ENCODE measurements at places on chromosomes 7 and 10.

DNA sequence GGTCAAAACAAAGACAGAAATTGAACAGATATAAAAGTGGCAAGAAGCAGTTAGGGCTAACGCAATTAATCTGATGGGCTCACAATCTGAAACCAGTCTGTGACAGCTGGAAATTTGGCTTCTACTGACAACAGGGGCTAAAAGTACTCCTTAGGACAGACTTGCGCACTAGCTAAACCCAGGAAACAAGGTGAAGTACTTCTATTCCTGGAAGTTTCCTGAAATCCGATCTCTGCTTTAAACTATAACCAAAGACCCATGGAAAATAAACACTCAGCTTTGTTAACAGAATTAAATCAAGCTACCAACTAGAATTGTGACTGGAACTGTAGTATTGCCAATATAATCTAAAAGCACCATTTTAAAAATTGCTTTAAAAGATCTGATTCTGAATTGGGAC is 520.2 kb upstream of the ZWINT start:
- no peak for DNase-seq

GRCh38 chr7:135914346-135914745 is 62.8 kb downstream of the MTPN start:
- no peak for DNase-seq

GRCh38 chr10:125023255-125023654 is 81.3 kb downstream of the ZRANB1 start:
- DNase-seq: no peak

- DNase-seq: no peak
Measured at GRCh38 chr10:71980181-71981014, 16.2 kb downstream of the CHST3 start.

DNA sequence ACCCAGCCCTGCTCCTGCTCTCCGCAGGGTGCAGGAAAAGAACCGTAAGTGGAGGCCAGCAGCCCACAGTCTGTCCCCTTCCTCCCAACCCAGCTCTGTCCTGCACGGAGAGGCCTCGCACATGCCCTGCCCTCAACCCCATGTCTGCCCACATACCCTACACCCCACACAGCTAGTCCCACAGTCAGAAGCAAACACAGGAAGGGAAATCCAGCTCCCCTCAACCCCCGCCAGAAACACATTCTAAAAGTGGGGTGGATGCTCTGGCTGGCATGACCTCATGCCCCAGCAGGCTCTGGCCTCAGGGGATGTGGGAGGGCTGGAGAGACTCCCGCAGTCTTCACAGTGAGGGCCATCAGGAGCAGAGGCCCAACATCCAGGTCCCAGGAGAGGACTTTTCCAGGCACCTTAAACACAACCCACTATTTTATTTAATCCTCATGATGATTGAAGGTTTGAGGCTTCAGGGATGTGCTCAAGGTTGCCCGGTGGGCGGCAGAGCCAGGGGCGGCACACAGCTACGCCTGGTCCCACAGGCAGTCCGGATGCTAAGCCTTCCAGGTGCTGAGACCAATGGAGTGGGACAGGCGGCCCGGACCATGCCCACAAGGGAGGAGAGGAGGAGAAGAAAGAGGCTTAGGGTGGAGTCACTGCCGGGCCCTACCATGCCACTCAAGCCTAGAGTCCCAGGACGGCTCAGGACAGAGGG is 29.9 kb downstream of the CALML5 start:
- no peak for DNase-seq

- DNase-seq: no peak
Measured at GRCh38 chr7:26588511-26588910, 275.9 kb downstream of the SKAP2 start.

GRCh38 chr7:152735443-152736004 is 24.0 kb upstream of the ACTR3B start:
- DNase-seq: no peak

- DNase-seq: peak; percentile 68
Measured at GRCh38 chr7:100465702-100466311, 1.7 kb upstream of the SPACDR start.

- DNase-seq: no peak
Measured at GRCh38 chr10:131177431-131178327, 133.8 kb downstream of the TCERG1L start.

DNA sequence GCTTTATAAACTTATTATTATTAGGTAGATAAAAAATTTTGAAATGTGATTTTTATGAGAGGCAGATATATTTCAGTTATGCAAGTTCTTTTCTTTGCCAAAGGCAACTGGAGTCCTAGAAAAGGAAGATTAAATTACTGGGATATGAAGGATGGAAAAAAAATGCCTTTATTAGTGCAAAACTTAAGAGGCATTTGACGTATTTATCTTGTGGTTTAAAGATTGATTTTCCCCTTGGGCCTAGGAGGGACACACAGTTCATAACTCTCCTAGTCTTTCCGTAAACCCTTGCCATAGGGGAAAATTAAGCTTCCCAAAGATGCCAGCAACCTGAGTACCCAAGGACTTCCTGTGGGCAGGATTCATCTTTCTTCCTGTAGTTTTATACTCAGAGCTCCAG is 3.1 kb upstream of the STEAP4 start:
- no peak for DNase-seq

- no peak for DNase-seq
Measured at GRCh38 chr10:86299562-86299961, 67.0 kb downstream of the GRID1 start.

- DNase-seq: no peak
Measured at GRCh38 chr7:92671505-92672169, 81.4 kb upstream of the FAM133B start.

DNA sequence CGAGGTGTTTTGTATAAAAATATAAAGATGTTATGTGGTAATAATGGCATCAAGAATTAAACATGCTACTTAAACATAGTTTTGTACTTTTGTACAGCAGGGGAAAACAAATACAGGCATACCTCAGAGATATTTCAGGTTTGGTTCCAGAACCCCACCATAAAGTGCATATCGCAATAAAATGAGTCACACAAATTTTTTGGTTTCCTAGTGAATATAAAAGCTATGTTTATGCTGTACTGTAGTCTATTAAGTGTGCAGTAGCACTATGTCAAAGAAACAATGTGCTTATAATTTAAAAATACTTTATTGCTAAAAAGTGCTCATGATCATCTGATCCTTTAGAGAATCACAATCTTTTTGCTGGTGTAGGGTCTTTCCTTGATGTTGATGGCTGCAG is 17.8 kb downstream of the LRRTM3 start:
- DNase-seq: no peak

DNA sequence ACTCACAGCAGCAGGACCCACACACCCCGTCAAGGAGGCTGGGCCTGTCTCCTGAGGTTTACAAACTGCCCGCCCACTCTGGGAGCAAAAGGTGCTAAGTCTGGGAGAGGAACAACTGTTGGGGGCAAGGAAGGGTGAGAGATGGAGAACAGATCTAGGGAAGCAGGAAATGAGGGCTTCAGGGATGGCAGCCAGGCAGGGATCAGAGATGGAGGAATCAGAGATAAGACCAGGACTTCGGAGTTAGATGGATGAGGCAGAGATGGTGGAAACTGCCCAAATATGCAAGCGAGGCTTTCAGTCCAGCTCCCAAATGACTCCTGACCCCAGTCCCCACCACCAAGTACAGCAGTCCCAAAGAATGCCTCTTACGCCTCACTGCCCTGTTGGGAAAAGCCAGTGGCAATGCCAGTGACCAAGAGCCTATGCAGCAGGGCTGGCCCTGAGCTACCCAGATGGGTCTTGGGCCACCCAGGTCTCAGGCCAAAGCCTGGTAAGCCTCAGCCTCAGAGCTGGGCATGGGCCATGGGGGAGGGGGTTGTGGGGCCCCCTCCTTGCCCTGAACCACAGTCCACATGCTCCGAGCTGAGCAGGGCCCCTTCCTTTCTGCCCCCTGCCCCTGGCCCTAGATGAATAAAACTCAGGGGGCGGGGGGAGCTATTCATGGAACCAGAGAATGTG is 39.5 kb upstream of the SLF2 start:
- no peak for DNase-seq

DNA sequence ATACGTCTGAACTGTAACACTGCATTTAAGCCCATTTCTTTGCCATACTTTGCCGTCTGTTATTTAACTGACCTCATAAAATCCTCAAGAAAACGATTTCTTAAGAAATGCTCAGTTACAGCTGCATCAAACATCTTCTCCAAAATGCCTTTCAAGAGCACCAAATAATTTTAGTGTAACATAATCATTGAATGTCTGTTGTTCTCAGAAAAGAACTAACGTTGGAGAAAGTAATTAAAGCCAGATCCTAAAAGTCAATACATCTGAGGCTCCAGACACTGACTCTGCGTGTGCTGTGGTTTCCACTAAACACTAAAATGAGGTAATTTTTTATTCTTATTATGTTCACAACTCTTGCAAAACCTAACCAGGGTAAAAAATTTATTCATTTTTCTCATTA is 63.7 kb upstream of the LRRC17 start:
- no peak for DNase-seq

- no peak for DNase-seq
Measured at GRCh38 chr7:28700096-28700495, 258.0 kb downstream of the TRIL start.

DNA sequence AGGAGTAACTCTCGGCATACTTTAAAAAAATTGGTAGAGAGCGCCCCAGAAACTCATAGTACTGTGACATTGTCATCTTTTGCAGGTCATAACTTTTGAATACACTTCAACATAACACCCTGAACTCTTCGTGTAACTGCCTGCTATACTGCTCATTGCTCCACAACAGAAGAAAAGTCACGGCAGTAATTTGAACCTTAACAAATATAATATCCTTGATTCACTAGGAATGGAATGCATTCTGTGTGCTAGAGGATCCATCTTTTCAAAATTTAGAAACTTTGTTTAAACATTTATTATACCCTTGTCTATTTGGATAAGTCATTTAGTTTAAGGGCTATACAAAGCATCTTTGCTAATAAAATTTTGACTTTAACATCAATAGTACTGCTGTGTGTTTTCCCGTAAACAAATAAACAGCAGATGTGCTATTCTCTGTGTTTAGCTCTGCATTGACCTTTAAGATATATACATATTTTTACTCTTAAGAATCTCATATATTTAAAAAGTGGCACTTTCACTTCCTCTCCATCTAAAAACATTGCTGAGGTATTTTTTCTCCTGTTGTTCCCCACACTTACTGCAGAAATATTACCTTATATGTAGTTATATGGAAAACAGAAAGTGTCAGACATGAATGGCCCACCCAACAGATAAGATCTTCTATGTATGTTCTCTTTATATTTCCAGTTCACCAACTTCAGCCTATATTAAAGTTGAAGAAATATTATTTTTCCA is 217.6 kb upstream of the TMEM229A start:
- no peak for DNase-seq

DNA sequence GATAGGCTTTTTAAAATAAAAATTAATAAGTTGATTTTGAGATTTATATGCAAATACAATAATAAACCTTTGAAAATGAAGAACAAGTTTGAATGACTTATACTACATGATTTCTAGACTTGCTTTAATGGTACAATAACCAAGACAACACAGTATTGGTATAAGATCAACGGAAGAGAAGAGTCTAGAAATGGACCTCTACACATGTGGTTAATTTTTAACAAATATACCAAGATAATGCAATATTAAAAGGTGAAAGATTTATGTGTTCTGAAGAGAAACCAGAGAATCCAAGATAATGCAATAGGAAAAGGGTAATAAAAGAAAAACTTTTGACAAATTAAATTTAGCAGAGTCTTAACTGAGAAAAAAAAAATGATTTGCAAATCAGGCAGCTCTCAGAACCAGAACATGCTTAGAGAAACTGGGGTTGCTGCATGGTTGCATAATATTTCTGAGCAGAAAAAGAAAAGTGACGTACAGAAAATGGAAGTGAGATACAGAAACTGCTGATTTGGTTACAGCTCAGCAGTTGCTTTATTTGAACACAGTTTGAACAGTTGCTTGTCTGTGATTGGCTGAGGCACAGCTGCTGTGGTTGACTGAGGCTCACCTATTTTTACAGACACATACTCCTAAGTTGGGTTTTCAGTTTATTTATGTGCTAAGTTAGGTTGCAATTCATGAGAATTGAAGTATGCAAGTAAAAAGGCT is 365.9 kb downstream of the CRPPA start:
- DNase-seq: no peak

GRCh38 chr10:11468126-11468742 is 143.2 kb downstream of the USP6NL start:
- DNase-seq: no peak

GRCh38 chr7:79909176-79909575 is 225.5 kb upstream of the GNAI1 start:
- DNase-seq: no peak

GRCh38 chr10:1814556-1814955 is 77.2 kb upstream of the ADARB2 start:
- no peak for DNase-seq

DNA sequence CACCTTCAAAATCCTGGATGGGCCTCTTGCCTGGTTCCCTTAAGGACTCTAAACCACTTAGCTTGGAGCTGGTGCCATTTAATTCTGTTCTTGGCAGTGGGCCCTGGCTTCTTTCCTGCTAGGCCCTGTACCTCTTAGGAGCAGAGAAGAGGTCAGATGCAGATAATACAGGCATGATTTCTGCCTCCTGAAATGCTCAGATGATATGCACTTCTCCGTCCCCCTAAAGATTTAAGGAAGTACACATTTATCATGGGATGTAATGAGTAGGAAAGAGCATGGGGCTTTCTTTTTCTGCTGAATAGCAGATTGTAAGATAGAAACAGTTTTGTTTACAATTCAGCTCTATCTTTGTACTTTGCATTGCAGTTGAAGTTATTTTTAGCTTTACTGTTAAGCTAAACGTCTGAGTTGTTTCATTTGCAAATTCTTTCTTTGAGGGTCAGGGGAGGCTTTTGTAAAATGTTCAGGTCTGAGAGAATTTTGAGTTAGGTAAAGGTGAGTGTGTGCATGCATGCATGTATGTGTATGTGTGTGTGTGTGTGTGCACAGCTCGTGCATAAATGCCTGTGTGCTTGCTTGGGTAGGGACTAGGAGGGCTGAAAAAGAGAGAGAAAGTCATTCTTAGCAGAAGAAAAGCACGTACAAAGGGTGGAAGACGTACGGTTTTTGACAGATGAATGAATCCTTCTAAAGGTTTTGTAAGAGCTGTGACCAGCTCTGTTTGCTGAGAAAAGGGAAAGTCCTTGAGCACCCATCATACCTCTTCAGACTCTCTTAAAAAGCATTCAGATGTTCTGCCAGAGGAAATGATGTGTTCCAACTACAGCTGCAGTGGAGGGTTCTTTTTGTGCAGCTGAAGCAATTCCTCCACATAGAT is 364.2 kb downstream of the AUTS2 start:
- DNase-seq: no peak

GRCh38 chr10:25061711-25062449 is 45.5 kb downstream of the THNSL1 start:
- no peak for DNase-seq

- DNase-seq: no peak
Measured at GRCh38 chr7:103958284-103958818, 31.1 kb downstream of the RELN start.

- DNase-seq: no peak
Measured at GRCh38 chr7:128946936-128947830, 9.5 kb downstream of the IRF5 start.

DNA sequence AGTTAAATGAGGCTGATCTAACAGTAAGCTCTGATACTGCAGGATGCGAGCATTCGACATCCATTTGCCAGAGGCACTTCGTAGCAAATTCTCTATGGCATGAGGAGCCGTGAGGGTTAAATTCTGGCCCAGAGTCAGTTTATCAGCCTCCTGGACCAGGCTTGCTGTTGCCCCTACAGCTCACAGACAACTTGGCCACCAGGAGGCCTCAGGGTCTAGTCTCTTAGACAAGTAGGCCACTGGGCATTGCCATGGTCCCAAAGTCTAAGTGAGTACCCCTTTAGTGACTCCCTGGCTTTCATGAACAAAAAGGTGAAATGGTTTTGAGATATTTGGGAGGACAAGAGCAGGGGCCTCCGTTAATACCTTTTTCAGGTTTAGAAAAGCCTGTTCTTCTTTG is 178.0 kb upstream of the MBL2 start:
- peak; percentile 10 for DNase-seq

- DNase-seq: no peak
Measured at GRCh38 chr7:13731643-13732042, 257.8 kb downstream of the ETV1 start.

Measured in ELF-1 (cell line).